ENCODE measurements at places on chromosomes 2 and 18.

GRCh38 chr2:187390891-187391290, 57.2 kb downstream of the CALCRL start:
- no peak for DNase-seq

GRCh38 chr2:218275371-218276072, 5.2 kb downstream of the PNKD start:
- peak; percentile 34 for DNase-seq

GRCh38 chr18:26702086-26702485, 153.7 kb upstream of the KCTD1 start:
- peak; percentile 25 for DNase-seq

GRCh38 chr2:238331916-238332315, 11.6 kb downstream of the TRAF3IP1 start:
- no peak for DNase-seq

DNA sequence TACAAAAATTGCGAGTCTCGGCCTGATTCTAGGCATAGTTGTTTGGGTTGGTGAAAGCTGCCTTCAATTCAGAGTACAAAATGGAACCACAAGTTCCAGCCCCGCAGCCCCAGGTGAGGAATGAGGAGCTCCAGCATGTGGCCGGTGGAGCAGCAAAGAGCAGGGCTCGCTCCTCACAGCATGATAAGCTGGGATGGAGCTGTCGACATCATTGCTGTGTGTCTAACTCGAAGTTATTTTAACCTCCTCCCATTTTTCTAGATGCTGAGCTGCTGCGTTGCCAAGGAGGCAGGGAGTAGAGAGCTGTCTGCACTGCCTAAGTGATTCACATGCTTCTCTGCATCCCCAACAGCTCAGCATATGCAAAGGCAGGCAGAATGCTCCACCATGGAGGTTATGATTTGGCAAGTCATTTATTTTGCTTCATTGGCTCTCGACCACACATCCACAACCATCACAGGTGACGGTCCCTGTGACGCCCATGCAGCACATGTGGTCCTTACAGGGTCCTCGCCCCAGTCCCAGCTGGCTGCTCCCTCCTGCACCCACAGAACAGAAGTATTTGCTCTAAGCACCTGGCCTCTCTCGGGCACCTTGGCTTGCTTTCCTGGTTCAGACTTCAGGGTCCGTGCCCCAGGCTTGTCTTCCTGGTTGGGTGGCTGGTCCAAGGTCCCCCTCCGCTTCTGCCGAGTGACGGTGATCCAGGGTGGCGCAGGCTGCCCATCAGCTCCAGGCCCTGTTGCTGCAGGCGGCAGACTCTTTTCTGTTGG, 66.0 kb upstream of the MGAT4A start:
- no peak for DNase-seq

- no peak for DNase-seq
Observed at GRCh38 chr2:60280238-60280637, 273.2 kb downstream of the BCL11A start.

DNA sequence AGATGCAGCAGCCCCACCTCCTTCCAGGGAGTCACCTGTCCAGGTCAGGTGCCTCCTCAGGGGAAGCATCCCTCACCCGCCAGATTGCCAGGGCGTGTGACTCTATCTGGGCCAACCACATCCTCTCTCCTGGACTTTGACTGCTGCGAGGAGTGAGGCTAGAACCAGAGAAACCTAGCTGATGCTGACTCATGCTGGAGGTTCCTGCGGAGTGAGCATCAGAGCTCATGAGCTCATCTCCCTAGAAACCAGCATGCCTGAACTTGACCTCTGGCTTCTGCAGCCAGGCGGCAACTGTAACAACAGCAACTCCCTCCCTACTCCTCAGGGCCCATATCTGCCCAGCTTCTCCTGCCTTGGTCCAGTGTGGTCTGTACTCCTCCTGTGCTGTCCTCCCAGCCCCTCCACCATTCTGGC, 28.3 kb upstream of the NT5DC4 start:
- DNase-seq, result peak; percentile 95

DNA sequence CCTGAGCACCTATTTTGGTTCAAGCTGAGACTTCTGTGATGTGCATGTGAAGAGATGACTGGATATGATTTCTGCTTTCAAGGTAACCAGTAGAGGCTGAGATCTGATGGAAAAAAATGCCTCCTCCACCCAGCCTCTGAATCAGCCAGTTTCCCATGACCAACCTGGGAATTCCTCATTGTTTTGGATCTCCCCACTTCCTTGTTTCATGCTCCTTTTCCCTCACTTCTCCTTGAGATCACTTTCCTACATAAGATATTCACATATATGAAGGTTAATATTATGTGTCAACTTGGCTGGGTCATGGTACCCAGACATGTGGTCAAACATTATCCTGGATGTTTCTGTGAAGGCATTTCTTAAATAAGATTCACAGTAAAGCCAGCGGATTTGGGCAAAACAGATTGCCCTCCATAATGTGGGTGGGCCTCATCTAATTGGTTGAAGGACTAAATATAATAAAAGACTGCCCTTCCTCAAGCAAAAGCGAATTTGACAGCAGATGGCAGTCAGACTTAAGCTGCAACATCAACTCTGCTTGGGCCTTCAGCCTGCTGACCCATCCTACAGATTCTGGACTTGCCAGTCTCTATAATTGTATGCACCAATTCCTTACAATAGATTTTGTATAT, 379.4 kb downstream of the TNS1 start:
- peak; percentile 10 for DNase-seq

- no peak for DNase-seq
Observed at GRCh38 chr18:14935210-14935609, 187.2 kb downstream of the ANKRD30B start.

DNA sequence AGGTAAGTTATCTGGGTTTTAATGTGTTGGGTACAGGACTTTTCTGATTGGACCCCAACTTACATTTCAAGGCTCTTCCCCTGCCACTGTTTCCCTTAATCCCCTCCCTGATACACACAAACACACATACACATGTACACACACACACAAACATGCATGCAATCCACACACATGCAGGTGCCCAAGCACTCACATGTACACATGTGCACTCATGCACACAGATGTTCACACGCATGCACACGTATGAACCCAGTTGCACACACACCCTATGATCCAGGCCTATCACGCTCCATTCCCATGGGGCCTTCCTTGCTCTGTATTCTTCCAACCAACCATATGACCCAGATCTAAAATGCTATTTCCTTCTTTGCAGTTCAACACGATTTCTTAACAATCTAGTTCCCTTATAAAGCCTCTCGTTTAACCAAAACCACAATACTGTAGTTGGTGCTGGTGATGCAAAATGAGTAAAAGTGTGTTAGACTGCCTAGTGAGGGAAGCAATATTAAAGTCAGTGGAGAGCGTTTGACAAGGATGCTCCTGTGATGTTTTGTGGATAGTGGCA, 11.1 kb downstream of the SERPINB8 start:
- DNase-seq, result peak; percentile 59

Data from inflammatory macrophage treated with lipopolysaccharide for 1 hour (primary cell).